Fibroblast of the aortic adventitia (primary cell): ENCODE measurements at places on chromosomes 1 and 21. TPM values are rescaled to one million over a fixed set of nuclear protein-coding genes. Genes with fewer than 3 reads are reported as not detected.

GRCh38 chr1:35764283-35764682, 5.5 kb downstream of the CLSPN start:
- DNase-seq = no peak

DNA sequence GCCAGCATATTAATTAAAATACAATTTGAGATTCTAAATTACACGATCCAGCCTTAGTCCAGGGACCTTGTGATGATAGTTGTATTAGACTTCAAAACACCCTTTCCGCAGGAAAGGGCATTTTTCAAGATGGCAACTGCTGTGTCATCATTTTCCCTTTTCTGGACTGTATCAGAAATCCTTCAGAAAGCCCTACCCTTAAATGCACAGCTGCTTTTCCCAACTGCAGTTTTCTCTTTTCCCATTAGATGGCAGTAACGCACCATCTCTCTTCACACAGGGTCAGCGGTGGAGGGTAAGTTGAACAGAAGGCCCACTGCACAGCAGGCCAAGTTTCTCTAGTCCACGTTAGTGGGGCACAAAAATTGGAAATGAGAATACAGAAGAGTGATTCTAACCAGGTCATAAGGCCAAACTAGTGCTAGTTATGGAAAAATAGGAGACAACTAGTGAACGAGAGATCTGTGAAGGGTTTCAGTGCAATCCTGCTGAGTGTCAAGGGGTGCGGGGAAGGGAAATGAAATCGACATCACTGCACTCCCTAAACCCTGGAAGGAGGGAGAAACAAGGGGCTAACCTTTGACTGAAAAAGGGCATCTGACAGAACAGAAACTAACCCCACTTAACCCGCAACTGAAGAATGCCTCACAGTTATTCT, 22.1 kb upstream of the TDRD10 start:
- DNase-seq = peak; percentile 94

- DNase-seq = no peak
Observed at GRCh38 chr1:116814926-116815723, 60.9 kb downstream of the CD2 start.

GRCh38 chr1:40648928-40649591, 16.4 kb downstream of the RIMS3 start:
- no peak for DNase-seq

DNA sequence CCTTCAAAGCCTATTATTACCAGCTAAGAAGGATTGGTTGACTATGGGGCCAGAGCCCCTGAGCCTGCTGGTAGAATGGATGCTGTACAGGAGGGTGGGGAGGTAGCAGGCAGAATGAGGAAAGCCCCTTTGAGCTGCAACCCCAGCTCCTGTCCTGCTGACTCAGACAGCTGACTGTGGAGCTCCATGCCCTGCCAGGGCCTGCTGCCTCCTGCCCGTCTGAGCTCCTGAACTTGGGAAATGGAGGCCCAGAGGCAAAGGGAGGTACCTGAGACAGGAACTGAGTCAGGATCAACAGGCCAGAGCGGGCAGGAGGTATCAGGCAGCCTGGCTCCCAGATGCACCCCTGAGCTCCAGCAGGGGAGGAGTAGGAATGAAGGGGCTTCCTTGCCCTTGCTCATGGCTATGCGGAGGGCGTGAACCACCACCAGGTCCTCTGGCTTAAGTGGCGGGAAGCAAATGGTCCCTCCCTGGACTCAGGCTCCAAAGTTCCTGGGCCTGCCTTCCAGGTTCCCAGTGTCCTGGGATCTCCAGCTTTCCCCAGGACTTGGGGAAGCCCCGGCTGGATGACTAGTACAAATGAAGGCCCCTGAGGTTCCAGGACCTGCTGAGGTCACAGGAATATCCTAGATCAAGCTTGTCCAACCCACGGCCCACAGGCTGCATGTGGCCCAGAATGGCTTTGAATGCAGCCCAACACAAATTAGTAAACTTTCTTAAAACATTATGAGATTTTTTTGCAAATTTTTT, 3.9 kb upstream of the SFN start:
- no peak for DNase-seq

The RPE65 gene
- total RNA-seq = not detected in 2 replicates

- no peak for DNase-seq
Observed at GRCh38 chr1:28950449-28950848, 36.1 kb downstream of the EPB41 start.

The RGS18 gene
- not detected in 2 replicates for total RNA-seq

DNA sequence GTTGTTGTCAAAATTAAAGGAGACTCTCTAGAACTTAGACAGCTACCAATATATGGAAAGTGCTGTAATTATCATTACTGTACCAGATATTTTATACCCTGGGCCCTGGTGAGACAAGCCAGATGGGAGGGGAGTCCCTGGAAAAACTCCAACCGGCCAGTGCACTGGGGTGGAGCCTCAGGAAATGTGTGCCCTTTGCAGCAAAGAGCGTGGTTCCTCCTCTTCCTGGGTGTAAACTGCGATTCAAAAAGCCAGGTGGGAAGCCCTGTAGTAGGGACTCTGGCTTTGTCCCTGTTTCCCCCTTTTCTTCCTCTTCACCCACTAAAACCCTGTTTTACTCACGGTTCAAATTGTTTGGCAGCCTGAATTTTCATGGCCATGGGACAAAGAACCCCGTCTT, 812.3 kb downstream of the PLA2G4A start:
- DNase-seq = no peak

The IVL gene
- total RNA-seq = not detected in 2 replicates
